MG63 (cell line): ENCODE measurements at places on chromosomes 13 and 19. TPM values are rescaled to one million over a fixed set of nuclear protein-coding genes. Genes with fewer than 3 reads are reported as not detected.

- peak; percentile 90 for DNase-seq
These were observed at the start of gene EID2B for GRCh38 chr19:39532233-39533002. TSS of gene EID2B (minus strand) at chr19:39532852. CDS start at chr19:39532802, 50 bp downstream.

DNA sequence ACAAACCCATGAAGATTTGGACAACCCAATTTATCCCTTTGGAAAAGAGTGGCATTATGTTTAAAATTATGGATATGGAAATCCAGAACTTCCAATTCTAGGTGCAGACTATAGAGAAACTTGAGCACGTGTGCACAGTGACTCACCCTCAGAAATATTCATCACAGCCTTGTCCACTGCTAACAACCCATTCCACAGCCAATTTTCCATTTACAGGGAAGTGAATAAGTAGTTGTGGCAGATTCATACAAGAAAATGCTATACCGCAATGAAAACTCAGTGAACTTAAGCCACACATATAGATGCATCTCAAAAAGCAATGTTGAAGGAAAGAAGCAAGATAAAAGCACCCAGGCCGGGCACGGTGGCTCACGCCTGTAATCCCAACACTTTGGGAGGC is 133.3 kb downstream of the USP12 start:
- peak; percentile 67 for DNase-seq

CABP5 gene
- not detected in 2 replicates for total RNA-seq

DHDH gene
- not detected in 2 replicates for total RNA-seq

KLK3 gene
- total RNA-seq: not detected in 2 replicates

DNA sequence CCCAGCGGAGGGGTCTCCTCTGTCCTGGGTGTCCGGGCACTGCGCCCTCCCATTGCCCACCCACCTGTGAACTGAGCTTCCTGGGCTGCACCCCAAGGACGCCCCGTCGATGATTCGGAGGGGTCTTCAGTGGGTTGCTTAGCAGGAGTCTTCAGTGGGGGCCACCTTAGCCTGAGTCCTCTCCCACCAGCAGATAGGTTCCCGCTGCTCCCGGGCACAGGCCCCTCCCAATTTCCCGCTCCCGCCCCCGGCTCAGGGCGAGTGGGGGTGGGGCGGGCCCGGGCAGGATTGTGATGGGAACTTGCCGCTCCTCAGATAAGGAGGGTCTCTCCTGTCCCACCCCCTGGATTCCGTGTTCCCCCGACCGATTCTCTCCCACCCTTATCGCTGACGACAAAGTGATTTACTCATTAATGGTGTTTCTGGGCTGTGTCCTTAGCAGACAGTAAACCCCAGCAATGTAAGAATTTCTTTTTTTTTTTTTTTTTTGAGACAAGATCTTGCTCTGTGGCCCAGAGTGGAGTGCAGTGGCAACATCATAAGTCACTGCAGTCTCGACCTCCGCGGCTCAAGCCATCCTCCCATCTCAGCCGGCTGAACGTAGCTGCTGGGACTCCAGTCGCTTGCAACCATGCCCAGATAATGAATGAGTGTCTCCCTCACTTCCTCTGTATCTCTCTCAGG is 655 bp upstream of the S1PR5 start:
- peak; percentile 25 for DNase-seq
